Gastroesophageal sphincter (tissue), 4 donors: ENCODE measurements at places on chromosomes 12 and 14. TPM values are rescaled to one million over a fixed set of nuclear protein-coding genes. Genes with fewer than 3 reads are reported as not detected.

Gene GPR132
- total RNA-seq: 2.0 TPM

Gene SERPINA5
- total RNA-seq: 2.7 TPM

Gene LRCOL1
- not detected for total RNA-seq

Gene ACTR10
- 90.3 TPM for total RNA-seq

Gene DAD1
- total RNA-seq: 228 TPM

Gene SLC5A8
- total RNA-seq: not detected

Gene KRT75
- total RNA-seq: not detected

Gene LRP6
- total RNA-seq: 49.0 TPM

Gene ANGEL1
- total RNA-seq: 15.1 TPM

Gene PCED1B
- not detected for total RNA-seq

Gene ZDHHC17
- total RNA-seq: 25.4 TPM

Gene PRICKLE1
- total RNA-seq: 30.0 TPM

Gene TAS2R9
- not detected for total RNA-seq

Gene KCNMB4
- 4.0 TPM for total RNA-seq

Gene CLEC1B
- not detected for total RNA-seq

Gene AGAP2
- 1.6 TPM for total RNA-seq

Gene C12orf54
- not detected for total RNA-seq

Gene PRR4
- 1.6 TPM for total RNA-seq

Gene CDCA3
- total RNA-seq: 1.5 TPM

Gene SSTR1
- 1.2 TPM for total RNA-seq

Gene SERPINA10
- total RNA-seq: not detected

Gene C14orf180
- 0.54 TPM for total RNA-seq

Gene KERA
- total RNA-seq: not detected

Gene SLC2A3
- 11.5 TPM for total RNA-seq

Gene CALCOCO1
- total RNA-seq: 427 TPM

Gene CMA1
- total RNA-seq: 9.8 TPM

Gene HCAR2
- not detected for total RNA-seq

Gene CTSG
- 5.4 TPM for total RNA-seq

Gene GUCY2C
- not detected for total RNA-seq

Gene TMTC2
- total RNA-seq: 21.8 TPM

Gene PLXNC1
- 6.6 TPM for total RNA-seq

Gene OR4K14
- not detected for total RNA-seq

Gene LGR5
- total RNA-seq: 0.47 TPM

Gene RAD9B
- 1.5 TPM for total RNA-seq

Gene ENDOU
- 0.47 TPM for total RNA-seq

Gene RABGGTA
- total RNA-seq: 16.0 TPM

Gene RD3L
- total RNA-seq: not detected

Gene PPP4R3A
- 66.5 TPM for total RNA-seq

Gene SHMT2
- 42.4 TPM for total RNA-seq

Gene TMPRSS12
- not detected for total RNA-seq

Gene PAWR
- total RNA-seq: 46.2 TPM

Gene TEX52
- total RNA-seq: not detected

Gene DGKA
- total RNA-seq: 21.9 TPM

Gene NUAK1
- total RNA-seq: 27.7 TPM

Gene ANKS1B
- 31.1 TPM for total RNA-seq
